ENCODE measurements at places on chromosomes 3 and 15.

- no peak for DNase-seq
Measured at GRCh38 chr3:13268120-13268519, 152.0 kb downstream of the NUP210 start.

GRCh38 chr3:186930143-186930640 lies at the start of gene ST6GAL1:
Gene ST6GAL1 (plus strand): TSS chr3:186930526. CDS start chr3:187042704, 112,178 bp downstream.
- DNase-seq: peak; percentile 76

DNA sequence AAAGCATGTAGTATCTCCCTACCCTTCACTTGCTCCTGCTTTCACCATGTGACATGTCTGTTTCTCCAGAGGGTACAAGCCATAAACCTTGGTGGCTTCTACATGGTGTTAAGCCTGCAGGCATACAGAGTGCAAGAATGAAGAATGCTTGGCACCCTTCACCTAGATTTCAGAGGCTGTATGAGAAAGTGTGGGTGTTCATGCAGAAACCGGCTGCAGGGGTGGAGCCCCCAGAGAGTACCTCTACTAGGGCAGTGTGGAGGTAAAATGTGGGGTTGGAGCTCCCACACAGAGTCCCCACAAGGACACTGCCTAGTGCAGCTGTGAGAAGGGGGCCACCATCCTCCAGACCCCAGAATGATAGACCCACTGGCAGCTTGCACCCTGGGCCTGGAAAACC lies 32.2 kb downstream of the SLC15A2 start:
- DNase-seq: no peak

DNA sequence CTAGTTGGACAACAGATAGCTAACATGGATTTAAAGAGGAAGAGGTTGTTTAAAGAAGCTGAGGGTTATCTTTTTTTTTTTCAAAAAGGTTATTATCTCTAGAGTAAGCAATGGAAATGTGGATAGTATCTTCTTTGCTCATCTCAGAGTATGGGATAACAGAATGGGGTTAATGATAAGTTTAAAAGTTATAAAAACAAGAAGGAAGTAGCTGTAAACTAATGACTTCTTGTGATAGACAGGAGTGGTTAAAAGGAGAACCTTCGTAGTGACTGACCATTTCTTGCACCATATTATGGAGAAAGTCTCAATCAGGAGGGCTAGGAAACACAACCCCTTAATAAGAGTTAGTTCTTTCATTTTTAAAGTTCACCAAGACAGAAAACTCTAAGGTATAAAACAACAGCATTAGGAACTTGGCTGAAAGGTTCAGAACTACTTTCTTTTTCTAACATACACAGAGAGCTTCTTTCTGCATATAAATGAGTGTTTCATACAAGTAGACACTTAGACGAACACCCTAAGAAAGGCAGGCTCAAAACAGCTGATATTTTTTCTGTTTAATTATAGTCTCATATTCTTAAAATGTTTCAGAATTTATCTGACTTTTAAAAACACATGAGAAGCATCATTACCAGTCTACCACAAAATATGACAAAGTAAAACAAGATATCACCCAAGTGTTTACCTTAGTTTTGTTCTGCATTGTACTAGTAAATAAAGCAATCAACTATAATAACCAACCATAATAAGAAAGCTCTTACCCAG lies 140.0 kb downstream of the MEIS2 start:
- no peak for DNase-seq

- no peak for DNase-seq
Measured at GRCh38 chr15:92878593-92879053, 21.5 kb upstream of the CHD2 start.

GRCh38 chr3:133663569-133664313 lies 2.0 kb upstream of the TOPBP1 start:
- DNase-seq: peak; percentile 16

DNA sequence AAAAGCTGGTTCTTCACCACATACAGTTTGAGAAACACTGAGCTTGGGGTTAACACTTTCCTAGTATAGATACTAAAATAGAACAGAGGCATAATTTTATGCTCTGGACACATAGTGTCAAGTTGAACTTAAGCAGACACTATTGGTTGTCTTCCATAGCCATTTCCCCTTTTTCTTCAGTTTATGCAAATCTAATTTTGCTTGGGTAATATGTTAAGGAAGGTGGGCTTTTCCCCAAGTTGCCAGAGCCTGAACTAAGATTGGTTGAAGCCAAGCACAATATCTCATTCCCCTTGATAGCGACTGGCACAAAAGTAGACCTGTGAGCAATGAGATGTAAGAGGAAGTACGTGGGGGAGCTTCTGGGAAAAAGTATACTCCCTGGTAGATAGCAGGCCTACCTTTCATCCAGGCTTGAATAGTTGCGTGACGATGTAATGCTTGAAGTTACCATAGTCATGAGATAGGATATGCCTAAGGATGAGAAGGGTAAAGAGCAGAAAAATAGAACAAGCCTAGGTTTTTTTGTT lies 4.5 kb upstream of the POPDC2 start:
- DNase-seq: no peak

- peak; percentile 41 for DNase-seq
Measured at GRCh38 chr3:112770032-112770626, 76.5 kb downstream of the CD200R1L start.

DNA sequence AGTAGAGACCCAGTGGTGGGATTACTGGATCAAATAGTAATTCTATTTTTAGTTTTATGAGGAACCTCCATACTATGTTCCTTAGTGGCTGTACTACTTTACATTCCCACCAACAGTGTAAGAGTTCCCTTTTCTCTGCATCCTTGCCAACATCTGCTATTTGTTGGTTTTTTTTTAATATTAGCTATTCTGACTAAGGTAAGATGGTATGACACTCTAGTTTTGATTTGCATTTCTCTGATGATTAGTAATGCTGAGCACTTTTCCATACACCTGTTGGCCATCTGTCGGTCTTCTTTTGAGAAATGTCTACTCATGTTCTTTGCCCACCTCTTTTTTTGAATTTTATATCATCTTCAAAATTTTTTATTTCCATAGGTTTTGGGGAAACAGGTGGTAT lies 34.2 kb upstream of the RAP2B start:
- DNase-seq: no peak

DNA sequence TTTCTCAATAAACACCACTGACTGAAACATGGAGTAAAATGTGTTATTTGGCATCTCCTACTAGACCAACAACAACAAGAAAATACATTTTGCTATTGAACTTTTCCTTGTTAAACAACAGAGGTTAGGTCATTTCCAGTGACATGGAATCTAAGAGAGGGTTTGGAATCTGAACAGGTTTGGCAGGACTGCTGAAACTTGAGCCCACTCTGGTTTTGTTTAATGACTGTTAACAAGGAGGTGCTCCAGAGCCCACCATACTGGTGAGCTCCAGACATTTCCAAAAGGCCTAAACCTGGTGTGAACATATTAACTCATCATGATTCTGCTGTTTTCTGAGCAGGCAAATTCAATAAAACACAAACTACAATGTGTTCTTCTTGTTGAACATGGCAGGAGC lies 330.7 kb upstream of the TRIM42 start:
- DNase-seq: no peak

DNA sequence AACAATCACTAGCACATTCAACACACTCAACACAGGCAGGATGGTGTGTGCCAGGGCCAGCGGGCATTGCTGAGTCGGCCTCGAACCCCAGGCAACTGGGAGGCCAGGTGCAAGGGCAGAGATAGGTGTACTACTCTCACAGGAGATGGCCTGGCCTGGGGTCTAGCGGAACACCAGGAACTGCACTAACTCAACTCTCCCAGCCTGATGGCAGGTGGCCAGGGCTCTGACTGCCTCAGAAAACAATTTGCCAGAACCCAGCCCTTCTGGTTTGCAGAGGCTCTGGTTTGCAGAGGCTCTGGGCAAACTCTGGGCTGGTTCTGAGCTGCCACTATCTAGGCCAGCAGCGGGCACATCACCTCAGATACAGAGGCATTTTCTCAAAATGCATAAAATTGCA lies 229.2 kb upstream of the CHRNA7 start:
- no peak for DNase-seq

DNA sequence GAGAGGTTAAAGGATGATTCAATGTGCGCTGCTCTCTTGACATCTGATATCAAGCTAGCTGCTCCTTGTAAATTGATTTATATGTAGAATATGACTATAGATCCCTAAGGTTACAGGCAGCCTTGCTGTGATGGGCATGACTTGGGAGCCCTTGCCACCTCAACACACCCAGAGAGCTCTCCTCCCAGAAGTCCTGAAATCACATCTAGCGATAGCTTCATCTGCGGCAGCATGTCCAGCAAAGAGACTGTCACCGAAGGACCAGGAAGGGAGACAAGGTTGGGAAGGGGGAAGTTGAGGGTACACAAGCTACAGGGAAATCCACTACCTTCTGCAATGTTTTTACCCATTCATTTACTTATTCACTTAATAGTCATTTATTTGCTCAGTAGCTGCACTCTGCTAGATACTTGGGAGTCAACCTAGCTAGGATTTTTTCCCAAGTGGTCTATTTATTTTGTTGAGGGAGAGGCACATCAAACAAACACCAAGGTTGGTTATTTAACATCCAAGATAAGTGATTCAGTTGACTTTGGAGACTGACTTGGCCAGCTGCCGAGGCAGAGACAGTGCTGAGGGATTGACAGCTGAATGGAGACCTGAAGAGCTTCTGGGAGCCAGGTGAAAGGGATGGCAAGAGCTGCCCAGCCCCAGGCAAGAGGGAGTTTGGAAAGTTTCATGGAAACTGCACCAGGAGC lies 205.8 kb upstream of the IL12A start:
- DNase-seq: no peak

- DNase-seq: no peak
Measured at GRCh38 chr3:149470381-149470780, 4.1 kb upstream of the TM4SF4 start.

GRCh38 chr3:32302601-32303398 lies 64.3 kb downstream of the CMTM8 start:
- no peak for DNase-seq

DNA sequence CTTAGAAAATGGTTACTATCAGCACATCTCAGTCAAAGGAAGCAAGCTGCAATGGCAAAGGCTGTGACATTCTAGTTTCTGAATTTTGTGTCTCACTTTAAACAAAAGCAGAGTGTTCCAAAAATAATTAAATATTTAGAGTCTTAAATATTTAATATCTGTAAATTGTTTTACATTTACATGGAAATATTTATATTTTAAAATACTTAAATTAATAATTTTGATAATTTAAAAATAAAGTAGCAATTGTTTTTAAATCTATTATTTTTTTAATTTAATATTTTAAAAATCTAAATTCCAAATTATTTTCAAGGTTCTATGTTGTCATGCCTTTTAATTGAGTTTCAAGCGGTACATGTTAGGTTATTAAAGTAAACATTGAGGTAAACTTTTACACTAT lies 843.1 kb downstream of the ROBO1 start:
- DNase-seq: no peak

GRCh38 chr3:172135820-172136219 lies 96.4 kb downstream of the FNDC3B start:
- no peak for DNase-seq

- no peak for DNase-seq
Measured at GRCh38 chr3:117141812-117142211, 432.2 kb downstream of the TUSC7 start.

DNA sequence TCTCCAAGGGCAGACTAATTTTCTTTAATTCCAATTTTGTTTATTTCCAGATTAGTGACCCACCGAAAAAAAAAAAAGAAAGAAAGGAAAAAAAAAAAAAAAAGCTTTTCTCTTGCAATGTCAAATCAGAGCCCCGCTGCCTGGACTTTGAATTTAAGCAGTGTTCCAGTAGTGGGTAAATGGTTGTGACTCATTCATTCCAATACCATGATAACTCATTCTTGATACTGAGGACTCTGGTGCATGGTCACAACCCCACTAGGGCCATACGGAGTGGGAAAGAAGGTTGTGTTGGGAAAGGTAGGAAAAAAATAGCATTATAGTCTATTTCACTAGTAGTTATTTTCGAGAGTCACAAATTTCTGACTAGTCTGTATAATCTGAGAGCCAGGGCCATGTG lies 59.1 kb upstream of the COL8A1 start:
- no peak for DNase-seq

DNA sequence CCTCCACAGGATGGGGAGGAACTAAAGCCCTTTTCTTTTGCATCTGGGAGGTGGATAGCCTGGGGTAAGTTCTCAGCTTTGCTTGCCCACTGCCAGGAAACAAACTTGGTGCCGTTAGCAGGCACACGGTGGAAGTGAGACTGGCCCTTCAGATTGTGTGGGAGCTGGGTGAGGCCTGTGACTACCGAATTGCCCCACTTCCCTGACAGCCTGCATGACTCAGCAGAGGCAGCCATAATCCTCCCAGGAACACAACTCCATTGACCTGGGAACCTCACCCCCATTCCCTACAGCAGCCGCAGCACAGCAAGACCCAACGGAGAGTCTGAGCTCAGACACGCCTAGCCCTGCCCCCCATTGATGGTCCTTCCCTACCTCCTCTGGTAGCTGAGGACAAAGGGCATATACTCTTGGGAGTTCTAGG lies 282.6 kb downstream of the KLF13 start:
- no peak for DNase-seq

GRCh38 chr3:99690761-99691369 lies 52.5 kb downstream of the COL8A1 start:
- no peak for DNase-seq

DNA sequence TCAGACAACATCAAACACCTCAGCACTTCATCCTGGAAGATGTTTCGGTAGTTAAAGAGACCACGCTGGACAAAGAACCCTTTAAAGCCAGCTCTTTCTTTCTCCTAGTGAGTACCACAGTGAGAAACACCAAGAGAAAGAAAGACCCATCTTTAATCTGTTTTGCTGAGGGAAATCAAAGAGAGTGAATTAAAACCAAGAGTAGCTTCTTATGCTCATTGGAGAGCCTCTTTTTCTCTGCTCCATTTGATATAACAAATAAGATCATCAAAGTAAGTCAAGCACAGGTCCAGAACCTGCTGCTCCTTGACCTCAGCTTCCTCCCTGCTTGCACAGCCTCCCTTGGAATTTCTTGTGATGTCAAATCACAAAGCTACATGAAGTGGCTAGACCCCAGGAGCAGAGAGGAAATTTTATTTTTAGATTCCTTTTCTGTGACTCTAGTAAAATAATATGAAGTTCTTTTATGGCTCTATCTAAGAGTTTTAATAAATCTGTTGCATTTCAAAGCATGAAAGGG lies 436.4 kb downstream of the C3orf38 start:
- DNase-seq: no peak
